Activated T-cell treated with anti-CD3 and anti-CD28 coated beads for 4 hours (primary cell): ENCODE measurements at places on chromosomes 5 and 9.

GRCh38 chr5:120873083-120873482 is 409.0 kb downstream of the PRR16 start:
- no peak for DNase-seq

DNA sequence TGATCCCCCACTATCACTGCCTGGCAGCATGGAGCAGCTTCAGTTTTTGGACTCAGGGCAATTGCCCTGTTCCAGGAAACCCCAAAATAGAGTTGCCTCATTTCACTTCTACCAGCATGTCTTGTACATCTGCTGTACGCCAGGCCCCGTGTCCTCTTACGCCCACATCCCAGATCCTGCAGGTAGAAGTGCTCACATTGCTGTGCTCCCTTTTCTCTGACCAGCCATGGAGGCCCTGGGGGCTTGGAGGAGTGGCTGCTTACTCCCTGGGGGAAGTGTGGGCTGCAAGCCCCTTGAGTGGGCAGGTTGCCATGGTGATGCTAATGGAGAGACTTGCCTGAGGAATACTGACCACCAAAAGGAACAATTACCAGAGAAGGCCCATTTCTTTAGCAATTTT is 55.6 kb upstream of the KCNIP1 start:
- DNase-seq, result no peak

- no peak for DNase-seq
Observed at GRCh38 chr5:78670701-78671269, 22.2 kb upstream of the LHFPL2 start.

DNA sequence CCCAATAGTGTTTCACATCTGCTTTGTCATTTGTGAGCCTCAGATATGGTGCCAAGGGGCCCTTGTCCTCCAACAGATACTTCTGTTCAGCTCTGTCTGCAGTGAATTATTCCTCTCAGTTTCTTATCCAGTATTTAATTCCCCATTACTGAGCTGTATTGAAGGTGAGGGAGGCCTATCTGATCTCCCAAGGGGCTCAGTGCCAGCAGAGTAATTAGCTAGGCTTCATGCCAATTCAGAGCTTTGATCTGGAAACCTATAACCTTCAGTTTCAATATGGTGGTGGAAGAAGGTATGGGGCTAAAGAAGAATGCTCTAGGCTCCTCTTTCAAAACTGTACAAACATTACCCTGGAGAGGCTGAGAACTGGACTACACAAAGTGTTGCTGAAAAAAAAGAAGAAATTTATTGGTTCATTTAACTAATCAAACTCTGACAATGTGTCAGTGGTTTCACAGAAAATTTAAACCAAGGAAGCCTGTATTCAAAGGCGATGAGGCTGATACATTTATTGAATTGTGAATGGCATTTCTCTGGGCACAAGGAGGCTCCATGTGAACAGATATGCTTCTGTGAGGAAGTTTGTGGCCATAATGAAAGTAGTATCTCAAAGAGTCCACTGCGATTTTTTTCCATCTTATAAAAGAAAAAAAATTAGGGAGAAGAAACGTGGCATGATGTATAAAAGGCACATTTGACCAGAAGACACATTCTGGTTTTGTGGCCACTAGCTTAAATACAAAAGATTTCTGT is 397.8 kb downstream of the TLE4 start:
- DNase-seq, result no peak

GRCh38 chr5:163445345-163445744 is 8.0 kb downstream of the CCNG1 start:
- no peak for DNase-seq

DNA sequence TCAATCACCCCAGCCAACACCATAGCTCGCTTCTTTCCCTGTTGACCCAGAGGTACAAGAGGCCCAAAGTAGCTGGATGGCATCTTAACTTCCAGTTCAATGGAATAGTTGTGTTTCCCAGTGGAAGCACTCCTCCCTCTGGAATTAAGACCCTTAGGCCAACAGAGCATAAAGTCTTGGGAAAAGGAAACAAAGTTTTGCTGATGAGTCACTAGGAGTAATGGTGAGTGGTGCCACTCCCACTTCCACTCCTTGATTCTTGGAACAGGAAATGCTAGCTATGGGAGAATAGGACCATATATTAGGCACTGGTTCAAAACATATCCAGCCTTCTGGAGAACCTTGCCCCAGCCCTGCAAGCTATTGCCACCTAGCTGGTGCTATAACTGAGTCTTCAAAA is 44.7 kb upstream of the LMX1B start:
- DNase-seq, result no peak

GRCh38 chr5:59097712-59098111 is 514.8 kb downstream of the RAB3C start:
- DNase-seq, result no peak

- DNase-seq, result no peak
Observed at GRCh38 chr9:70814597-70814996, 306.8 kb downstream of the TRPM3 start.

- DNase-seq, result no peak
Observed at GRCh38 chr9:101399643-101399970, 956 bp downstream of the ZNF189 start.

DNA sequence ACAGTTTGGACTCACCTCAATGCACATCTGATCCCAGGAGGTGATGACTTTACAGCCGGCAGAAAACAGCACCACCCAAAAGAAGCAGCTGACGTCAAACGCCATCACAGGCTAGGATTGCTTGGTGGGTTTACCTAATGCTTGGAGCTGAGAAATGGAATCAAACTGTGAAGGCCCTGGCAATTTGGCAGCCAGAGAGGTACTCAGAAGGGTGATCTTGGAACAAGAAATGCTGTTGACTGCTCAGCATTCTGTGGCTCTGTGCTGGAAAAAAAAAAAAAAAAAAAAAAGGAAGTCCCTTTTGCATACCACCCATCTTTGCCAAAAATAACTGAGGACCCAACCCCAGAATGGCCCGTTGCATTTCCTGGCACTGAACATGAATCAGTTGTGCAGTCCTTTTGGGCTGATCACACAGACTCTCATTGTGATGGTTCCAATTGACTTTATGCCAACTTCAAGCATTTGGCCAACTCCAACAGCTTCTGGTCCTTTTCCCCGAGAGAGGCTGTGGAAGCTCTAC is at the start of gene CD180:
TSS of gene CD180 (minus strand) at position 263 of the 523 bp plus-strand sequence. CDS start at position 105, 158 bp downstream.
- no peak for DNase-seq

- DNase-seq, result no peak
Observed at GRCh38 chr5:54367844-54368243, 57.5 kb upstream of the ARL15 start.

DNA sequence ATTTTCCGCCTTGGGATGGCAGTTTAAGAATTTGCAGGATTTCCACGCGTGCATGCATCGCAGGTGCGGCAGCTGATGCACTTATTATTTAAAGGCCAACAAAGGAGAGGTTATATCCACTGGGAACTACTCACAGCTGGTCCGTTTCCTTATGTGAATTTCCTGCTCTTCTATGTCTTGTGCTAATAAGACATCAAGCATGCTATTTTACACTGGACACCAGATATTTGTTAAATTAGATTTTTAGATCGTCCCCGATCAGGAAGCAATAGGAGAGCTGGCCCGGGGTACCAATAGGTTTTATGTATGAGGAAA is 476 bp upstream of the DTWD2 start:
- no peak for DNase-seq

- DNase-seq, result no peak
Observed at GRCh38 chr9:479971-480350, 265.3 kb downstream of the DOCK8 start.

DNA sequence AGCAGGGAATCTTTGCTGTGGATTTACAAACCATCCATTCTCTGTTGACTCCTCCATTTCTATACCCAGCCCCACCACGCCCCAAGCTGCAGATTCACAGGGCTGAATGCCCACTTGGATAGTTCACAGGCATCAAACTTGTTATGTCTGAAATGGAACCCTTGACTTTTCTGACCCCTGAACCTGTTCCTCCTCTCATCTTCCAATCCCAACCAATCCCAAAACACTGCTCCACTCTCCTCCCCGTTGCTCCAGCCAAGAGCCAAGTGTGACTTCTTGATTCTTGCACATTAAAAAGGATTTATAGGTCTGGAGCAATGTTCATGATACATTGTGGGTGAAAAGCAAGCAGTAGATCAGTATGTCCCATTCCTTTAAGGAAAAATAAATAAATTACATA is 145.6 kb downstream of the DAB2IP start:
- DNase-seq, result no peak

- DNase-seq, result no peak
Observed at GRCh38 chr5:73732045-73732444, 106.0 kb downstream of the ARHGEF28 start.

DNA sequence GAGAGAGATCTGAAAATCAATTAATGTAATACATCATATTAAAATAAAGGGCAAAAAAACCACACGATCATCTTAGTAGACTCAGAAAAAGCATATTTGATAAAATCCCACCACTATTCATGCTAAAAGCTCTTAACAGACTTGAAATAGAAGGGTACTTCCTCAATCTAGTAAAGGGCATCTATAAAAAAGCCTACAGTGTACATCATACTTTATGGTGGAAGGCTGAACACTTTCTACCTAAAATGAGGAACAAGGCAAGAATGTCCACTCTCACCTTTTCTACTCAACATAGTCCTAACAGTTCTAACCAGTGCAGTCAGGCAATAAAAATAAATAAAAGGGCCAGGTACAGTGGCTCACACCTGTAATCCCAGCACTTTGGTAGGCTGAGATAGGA is 38.9 kb downstream of the POLK start:
- DNase-seq, result no peak

DNA sequence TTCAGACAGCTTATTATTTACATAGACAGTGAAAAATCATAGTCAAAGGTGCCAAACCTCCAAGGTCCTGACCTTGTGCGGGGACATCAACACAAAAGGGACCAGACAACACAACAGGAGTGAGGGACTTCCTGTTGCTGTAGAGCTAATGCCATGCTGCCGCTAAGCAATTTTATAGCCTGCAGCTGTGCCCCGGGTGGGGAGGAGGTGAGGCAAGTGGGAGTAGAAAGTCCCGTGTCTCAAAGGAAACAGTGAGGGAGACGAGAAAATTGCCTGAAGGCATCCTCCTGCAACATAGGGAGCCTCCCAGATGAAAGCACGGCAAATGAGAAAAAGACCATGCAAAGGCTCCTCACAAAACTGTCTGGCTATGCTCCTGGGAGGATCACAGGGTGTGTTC is 58.8 kb downstream of the CAAP1 start:
- no peak for DNase-seq

GRCh38 chr5:138503487-138504270 is 38.4 kb downstream of the EGR1 start:
- no peak for DNase-seq

GRCh38 chr5:42719034-42719433 is 37.6 kb upstream of the CCDC152 start:
- DNase-seq, result no peak

DNA sequence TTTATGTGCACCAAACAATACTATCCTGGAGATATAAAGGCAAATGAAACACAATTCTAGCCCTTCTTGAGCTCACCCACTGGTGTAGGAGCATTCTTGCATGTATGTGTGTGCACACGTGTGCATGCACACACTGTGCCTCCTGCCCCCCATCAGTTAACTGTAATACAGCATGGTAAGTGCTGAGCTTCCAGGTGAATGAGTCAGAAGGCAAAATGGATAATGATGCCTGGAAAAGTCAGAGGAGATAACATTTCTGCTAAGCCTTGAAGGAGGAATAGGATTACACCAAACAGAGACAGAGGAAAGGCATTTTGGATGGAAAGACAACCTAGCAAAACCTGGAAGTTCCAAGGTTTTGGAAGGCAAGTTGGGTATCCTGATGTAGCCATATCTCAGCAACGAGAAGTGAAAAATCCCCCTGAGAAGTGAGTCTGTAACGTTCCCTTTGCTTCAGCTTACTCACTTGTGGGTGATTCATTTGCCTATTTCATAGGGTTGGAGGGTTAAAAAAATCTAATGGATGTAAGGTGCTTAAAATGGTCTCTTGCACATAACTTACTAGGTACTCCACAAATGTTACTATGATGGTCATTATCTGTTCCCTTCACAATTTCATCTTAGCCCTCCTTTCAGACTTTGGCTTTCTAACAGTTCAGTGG is 101.4 kb upstream of the STC2 start:
- DNase-seq, result no peak

- DNase-seq, result peak; percentile 31
Observed at GRCh38 chr9:75027187-75028107, 646 bp downstream of the CARNMT1 start.

- DNase-seq, result no peak
Observed at GRCh38 chr5:126969548-126969947, 60.8 kb downstream of the MARCHF3 start.

DNA sequence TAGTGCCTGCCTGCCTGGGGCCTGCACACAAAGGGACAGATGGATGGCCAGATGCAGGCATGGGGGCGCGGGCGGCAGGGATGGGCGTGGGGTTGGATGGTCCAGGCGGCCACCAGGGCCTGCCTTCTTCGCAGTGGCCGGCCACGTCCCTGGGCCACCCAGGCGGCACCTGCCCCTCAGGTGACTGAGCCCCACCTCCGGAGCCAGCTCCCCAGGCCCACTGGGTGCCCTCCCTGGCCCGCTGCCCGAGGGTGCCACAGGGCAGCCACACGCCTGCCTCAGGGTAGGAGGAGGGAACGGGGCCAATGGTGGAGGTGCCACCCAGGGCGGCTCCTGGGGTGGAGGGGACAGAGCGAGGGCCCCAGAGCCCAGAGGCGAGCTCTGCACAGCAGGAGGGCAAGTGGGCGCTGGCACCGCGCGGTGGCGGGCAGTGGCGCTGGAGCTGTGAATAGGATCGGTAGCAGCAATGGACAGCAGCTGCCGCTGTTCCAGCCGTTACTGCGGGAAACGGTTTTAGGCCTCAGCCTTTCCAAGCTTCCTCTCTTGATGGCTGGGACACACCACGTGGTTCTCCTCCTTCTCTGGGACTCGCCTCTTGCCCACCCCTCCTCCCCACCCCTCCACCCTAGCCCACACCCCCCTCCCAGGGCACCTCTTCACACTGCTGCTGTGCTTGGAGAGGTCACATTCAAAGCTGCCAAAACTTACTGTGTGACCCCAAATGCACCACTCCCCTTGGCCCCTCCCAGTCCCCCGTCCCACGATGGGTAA is 19.1 kb downstream of the LHX3 start:
- DNase-seq, result no peak

DNA sequence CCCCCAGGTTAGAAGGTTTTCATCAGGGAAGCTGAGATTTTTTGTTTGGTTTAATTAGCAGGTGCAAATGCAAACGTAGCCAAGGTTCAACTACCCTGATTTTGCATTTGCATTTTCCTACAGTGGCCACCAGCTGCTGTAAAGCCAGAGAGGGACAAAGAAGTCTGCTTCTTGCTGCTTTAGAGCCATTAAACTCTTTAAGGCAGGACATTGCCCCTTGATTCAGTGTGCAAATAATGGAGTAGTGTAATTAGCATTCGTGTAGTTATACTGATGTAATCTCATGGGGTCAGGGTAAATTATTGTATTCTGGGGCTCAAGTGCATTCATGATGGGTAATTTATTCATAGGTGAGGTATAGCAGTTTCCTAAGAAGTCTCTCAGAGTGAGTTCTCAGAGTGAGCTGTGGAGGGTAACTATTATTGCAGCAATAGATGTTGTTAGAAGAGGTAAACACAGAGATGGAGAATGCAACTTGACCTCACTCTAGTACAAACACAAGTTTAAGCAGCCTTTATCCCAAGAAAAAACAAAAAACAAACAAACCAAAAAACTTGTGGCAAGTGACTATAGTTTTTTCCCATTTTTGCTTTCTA is 526.5 kb downstream of the KIF4B start:
- no peak for DNase-seq

GRCh38 chr9:95522871-95523370 is 6.2 kb upstream of the PTCH1 start:
- no peak for DNase-seq
